ENCODE measurements at places on chromosomes 12 and 14.

GRCh38 chr14:71244341-71244740, 337.1 kb downstream of the PCNX1 start:
- no peak for ATAC-seq

- no peak for ATAC-seq
Measured at GRCh38 chr12:3493859-3494176, 2.8 kb downstream of the PRMT8 start.

GRCh38 chr14:47186486-47186885, 488.9 kb downstream of the MDGA2 start:
- ATAC-seq: no peak

DNA sequence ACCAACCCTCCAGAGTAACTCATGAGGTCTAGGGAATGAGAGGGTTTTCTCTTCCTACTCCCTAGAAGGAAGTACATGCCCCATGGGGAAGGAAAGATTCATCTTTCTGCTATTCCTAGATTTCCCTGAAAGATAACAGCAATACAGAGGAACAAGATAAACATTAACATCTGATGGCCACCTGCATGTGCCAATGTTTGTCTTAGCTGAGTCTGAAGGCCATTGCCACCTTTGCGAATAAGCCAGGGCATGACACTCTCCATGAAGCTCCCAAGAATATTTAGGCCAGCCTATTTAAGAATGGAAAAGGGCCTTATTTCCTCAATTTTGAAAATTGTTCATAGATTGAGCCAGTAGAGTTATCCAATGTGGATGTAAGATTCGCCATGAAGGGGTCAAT, 26.0 kb downstream of the IGF1 start:
- no peak for ATAC-seq

DNA sequence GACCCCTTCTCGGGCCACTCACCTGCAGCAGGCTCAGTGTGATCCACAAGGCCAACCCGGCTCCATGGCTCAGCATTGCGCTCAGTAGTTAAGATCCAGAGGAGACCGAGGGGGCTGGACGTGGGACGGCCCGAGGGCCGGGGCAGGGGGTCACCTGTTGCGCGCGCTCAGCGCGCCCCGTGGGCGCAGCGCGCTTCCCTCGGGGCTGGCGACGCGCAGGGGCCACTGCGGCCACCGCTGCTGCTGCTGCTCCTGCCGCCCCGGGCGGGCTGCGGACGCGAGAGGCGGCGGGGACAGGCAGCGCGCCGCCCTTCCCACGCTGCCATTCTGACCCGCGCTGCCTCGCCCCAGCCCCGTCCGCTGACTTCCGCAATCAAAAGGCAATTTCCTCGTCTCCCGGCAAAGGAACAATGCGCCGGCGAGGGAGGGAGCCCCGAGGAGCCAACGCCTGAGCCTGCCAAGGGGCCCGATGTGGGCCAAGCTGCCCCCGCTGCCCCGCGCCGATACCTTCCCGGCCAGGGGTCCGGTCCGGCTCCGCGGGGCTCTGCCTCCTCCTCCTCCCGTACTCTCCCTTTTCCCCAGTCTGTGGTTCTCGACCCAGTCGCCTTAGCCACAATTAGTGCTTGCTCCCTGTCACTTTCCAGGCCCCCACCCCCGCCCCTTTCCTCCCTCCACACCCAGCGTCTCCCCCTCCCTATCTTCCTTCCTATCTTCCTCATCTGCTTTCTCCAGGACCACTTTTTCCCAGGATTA, 27.3 kb downstream of the PTPRB start:
- ATAC-seq: peak; percentile 76

GRCh38 chr12:14961466-14962152, at the start of gene ARHGDIB:
TSS of gene ARHGDIB (minus strand) at chr12:14961601. CDS start at chr12:14950712, 10,889 bp downstream.
- ATAC-seq: peak; percentile 34

DNA sequence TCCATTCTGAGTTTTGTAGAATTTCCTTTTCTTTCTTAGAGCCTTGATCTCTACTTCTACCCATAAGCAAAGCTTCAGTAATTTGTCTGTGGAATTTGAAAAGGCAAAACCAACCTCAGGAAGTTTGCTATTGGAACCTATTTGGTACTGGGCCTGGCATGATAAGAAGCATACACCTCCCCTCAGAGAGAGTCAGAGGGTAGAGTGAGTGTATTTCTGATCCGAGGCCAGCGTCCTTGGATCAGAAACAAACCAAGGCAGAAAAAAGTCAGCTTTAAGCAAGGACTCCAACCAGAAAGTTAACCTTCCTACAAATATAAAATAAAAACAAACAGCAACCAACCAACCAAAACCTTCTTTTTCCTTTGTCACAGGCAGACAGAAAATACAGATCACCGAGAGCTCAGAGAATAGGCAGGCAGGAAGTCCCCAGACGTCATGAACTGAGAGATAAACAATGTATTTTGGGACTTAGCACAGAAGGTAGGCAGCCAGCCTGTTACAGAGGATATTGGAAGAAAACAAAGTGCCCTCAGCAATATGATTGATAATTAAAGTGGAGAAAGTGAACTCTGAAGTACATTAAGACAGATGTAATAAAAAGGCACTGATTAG, 141.5 kb downstream of the NEDD1 start:
- no peak for ATAC-seq

DNA sequence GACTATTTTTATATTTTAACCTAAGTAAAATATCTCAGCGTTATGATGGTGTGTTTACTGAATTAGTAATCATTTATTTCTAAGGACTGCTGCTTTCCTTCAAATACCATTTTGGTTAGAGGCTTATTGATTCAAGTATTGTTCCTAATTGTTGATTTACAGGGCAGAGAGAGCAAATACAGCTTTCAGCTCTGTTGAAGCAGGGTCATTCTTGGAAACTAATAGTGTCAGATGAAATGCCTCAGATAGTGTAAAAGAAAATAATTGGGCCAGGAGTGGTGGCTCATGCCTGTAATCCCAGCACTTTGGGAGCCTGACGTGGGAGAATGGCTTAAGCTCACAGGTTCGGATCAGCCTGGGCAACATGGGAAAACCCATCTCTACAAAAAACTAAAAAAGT, 249.3 kb downstream of the FUT8 start:
- no peak for ATAC-seq

DNA sequence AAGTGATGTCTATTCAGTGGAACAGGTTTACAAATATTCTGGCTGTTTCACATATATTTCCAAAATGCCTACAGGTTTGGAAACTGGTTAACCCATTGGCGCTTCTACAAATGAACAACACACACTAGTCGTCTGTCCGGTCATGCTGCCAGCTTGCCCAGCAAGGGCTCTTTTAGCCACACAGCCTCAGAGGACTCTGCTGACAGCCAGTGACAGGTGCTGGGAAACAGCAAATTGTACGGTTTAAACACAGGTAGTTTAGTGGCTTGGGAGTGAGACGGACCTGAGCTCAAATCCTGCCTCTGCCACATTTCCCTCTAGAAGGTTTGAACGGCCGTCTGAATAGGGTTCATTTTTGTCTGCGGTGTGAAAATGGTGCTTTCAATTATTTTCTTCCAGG, 53.8 kb downstream of the MOK start:
- ATAC-seq: no peak

- ATAC-seq: no peak
Measured at GRCh38 chr14:21083565-21084325, 13.6 kb downstream of the ARHGEF40 start.

GRCh38 chr14:102849526-102850379, 72.5 kb downstream of the TRAF3 start:
- ATAC-seq: no peak

DNA sequence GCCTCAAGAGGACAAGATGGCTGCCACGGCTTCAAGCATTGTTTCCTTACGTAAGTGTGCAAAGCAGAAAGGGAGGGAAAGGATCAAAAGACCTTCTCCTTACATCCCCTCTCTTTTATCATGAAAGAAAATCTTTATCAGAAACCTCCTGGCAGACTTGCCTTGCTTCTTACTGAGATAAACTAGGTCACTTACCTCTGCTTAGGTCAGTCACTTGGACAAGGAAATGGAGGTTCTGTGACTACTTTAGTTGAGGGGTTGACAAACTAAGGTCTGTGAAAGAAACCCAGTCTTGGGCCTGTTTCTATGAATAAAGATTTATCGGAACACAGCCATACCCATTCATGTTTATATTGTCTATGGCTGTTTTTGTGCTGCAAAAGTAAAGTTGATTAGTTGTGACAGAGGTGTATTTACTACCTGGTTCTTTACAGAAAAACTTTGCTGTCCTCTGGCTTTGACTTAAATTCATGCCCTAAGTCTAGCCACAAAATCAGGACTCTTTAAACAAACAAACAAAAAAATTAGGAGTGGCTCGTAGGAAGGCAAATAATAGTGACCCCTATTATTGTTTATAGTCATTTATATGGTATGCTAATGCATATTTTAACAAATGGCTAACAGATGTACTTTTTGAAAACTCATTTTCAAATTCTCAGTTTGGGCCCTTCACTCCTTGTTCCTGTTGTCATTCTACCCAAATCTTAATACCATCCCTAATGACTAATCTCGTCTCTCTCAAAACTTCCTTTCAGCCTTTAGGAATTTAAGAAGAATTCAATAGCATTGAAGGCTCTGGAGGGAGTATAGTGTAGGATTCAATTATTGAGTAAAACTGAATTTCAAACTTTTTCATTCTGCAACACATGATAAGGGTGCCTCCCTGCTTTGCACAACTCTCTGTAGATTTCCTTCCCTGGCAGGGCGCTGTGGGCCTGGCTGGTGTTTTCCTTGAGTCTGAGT, 42.0 kb upstream of the ATP2B1 start:
- ATAC-seq: no peak

DNA sequence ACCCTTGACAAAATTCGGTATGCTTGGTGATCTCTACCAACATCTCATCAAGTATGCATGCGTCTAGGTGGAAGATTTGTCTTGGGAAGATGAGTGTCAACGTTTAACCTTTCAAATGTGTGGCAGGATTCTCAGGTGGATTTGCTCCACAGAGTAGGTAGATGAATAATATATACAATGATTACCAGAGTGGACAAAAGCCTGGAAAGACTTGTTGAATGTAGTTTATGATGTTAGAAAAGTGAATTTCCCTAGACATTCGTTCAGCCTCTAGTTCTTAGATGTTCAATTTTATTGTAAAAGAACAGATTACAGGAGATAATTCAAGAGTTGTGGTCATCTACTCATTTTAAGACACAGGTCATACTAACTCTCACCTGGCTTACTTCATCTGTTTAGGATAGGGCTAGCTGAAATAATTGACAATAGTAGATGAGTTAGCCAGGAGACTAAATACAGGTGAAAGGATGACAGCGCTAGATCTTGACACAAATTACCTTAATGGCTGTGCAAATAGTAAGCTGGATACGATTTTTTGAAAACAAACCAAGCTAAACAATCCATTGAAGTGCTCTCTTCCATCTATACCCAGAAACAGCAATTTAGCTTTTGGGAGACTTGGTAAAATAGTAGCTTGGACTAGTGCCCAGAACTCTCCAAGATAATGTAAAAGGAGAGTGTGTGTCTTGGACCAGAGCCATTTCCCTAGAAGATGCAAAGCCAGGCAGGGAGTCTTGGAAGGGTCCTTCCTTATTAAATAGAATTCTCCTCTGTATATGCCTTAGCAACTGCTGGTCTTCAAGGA, 168.0 kb downstream of the DACT1 start:
- no peak for ATAC-seq

- ATAC-seq: no peak
Measured at GRCh38 chr12:4270831-4271716, 2.5 kb upstream of the CCND2 start.

GRCh38 chr12:12999271-12999958, 650 bp downstream of the HEBP1 start:
- peak; percentile 8 for ATAC-seq

- no peak for ATAC-seq
Measured at GRCh38 chr14:102525929-102526497, 16.4 kb upstream of the ANKRD9 start.

GRCh38 chr14:61019537-61019936, 38.5 kb downstream of the SLC38A6 start:
- ATAC-seq: no peak

GRCh38 chr12:45168976-45169375, 46.9 kb upstream of the ANO6 start:
- ATAC-seq: no peak

DNA sequence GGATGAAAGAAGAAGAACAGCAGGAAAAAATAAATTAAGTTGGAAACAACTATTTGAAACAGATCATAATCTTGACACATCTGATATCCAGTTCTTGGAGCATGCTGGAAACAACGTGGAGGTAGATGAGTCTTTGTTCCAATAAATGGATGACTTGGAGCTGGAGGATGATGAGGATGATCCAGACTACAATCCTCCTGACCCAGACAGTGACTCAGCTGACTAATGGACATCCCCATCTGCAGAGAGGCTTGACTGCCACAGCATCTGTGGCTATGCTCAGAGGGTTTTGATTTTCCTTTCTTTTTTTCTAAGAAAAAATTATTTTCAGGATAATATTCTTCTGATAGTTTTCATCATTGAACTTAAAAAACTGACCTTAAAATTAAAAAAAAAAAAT, 6.2 kb upstream of the ZDHHC17 start:
- no peak for ATAC-seq

GRCh38 chr14:45287610-45288009, 34.6 kb upstream of the MIS18BP1 start:
- no peak for ATAC-seq

GRCh38 chr12:39442831-39443080, 164 bp downstream of the KIF21A start:
- ATAC-seq: peak; percentile 14

DNA sequence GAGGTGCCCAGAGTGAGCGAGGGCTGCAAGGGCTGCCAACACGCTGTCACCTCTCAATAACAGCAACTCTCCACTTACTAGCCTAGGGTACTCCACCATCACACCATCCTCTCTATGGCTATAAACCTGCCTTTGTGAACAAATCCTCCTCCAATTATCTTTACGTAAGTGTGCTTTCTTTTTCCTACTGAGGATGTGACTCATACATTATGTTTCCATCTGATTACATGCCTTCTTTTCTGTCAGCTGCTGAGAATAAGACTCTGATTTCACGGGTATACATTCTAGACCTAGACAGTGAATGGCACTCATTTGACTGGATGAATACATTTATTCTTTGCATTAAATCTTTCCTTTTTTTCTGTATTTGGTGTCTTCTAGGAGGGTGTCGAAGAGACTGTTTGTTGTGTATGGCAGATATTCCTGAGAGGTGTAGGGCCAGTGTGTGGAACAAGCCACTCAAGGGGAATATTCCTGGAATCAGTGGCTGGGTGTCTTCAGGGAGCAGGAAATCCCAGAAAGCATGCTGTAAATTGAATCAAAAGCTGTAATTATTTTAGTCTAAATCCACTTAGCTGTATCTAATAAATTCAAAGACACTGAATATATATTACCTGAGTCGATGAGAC, 327.3 kb upstream of the TMTC1 start:
- no peak for ATAC-seq

- peak; percentile 61 for ATAC-seq
Measured at GRCh38 chr14:91264151-91265150, 19.9 kb upstream of the GPR68 start.

Measured in gastroesophageal sphincter (tissue), 4 donors.